ENCODE measurements at places on chromosomes 7 and 10.

DNA sequence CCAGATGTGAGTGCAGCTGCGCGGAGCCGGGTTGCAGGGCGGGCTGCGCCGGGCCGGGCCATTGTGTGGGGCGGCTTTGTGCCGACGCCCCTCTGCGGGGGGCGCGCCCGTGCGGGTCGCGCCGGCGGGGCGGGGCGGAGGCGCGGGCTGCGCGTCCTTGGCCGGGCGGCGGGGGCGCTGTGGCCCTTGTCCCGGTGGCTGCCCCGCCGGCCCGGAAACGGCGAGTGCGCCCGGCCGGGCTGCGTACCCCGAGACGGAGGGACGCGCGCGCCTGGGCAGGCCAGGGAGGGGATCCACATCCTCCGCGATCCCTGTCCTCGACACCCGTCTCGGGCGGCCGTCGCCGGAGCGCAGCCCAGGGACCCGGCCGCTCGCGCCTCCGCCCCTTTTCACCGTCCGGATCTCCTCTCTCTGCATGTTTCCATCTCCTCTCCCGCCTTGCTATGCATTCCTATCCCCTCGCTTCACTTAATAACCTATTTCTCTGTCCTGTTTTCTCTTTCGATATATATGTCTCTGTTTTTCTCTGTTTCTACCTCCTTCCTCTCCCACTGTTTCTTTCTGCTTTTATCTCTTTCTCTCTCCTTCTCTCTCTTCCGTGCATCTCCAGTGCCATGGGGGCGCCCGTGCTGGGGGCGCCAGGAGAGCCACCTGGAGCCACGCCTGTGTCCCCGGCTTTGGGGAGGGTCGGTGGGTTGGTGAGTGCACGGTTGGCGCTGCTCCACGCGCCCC is 765 bp downstream of the PFKFB3 start:
- DNase-seq, result no peak

- DNase-seq, result peak; percentile 25
Measured at GRCh38 chr10:16809074-16809718, 8.0 kb downstream of the RSU1 start.

DNA sequence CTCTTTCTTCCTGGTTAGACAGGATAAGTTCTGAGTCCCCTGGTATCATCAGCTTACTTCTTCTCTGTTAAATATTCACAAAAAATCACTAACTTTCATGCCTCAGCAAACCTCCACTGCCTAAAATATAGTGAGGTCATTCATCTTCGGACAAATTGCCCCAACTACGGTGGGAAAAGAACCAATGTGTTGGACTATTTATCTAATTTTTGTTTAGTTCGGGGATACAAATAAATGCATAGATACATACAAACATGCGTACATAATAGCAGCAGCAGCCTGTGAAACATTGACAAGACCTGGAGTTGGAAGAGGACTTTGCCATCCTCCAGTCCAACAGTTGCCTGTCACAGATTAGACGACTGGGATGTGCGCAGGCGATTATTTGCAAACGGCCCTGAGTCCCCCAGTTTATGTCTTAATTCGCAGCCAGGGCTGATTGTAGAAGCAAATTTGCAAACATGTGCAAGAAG is 51.5 kb downstream of the EGFR start:
- no peak for DNase-seq

GRCh38 chr7:127894588-127894987 is 136.6 kb downstream of the LRRC4 start:
- no peak for DNase-seq

- no peak for DNase-seq
Measured at GRCh38 chr10:110698340-110698739, 54.2 kb downstream of the RBM20 start.

GRCh38 chr10:106992055-106992454 is 172.5 kb downstream of the SORCS1 start:
- no peak for DNase-seq

DNA sequence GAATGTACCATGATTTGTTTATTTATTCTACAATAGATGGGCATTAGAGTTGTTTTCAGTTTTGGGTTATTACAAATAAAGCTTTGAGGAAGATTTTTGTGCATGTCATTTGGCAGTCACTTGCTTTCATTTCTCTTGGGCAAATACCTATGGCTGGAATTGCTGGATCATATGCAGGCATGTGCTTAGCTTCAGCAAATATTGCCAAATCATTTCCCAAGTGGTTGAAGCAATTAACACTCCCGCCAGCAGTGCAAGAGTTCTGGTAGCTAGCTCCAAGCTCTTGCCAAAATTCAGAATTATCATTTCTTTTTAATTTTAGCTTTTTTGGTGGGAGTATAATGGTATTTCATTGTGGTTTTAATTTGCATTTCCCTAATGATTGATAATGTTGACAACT is 32.9 kb upstream of the PCBD1 start:
- DNase-seq, result no peak

GRCh38 chr7:12303495-12303894 is 92.4 kb downstream of the TMEM106B start:
- DNase-seq, result no peak

DNA sequence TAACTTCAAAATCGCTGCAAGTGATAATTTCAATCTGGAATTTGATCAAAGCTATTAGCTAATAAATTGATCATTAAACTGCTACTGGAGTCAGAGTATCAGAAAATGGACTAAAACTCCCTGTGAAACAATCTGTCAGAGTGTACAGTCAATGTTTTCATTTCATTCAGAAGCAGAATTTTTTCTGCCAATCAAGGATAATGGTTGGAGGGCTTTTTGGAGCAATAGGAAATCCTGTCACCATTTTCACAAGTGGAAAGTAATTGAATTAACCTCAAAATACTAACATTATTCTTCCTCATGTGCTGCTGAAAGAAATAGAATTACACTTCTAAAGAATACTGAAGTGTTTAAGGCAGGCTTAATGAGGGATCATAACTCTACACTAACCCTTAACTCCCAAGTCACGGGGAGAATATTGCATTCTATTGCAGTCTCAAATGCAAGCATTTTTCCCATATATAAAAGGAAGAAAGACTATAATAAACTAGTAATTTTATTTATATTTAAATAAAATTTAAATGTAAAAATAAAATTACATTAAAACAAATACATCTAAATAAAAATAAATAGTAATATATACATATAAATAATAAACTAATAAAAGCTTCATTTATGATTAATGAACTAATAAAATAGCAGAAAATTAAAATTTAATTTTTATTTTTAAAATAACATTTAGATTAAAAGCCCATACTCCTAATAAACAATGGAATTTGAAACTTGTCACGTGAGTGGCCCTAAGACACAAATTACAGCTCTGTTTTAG is 67.1 kb downstream of the SEMA3E start:
- no peak for DNase-seq

- DNase-seq, result no peak
Measured at GRCh38 chr10:48604991-48605508, at the start of gene ARHGAP22. Gene ARHGAP22 (minus strand): TSS chr10:48605073. CDS start chr10:48604796, 277 bp downstream.

DNA sequence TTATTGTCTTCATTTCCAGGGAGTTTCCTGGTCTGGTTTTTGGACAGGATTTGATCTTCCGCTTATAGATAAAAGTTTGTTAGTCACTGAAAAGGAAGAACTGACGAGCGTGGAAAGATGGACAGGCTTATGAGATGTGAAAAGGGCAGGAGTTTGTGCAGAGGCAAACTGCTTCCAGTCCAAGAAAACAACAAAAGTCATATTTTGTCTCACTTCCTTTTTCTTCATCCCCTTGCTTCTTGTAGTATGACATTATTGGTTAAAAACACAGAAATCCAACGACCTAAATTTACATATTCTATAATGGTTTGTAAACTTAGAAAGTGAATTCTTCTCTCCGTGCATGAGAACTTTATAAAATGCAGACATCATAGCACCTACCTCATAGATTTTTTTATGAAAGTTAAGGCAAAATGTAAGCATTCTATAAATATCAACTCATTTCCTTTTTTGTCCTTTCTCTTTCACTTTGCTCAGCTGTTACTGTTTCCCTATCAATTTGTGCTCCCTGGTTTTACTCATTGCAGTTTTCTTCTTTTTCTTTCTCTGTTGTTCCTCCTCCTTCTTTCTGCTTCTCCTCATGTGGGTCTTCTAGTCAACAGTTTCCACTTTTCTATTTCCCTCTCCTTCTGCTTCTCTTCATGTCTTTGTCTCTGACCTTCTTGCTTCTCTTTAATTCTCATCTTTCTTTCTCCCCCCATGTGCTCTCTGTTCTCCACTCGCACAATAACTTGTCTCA is 370.2 kb downstream of the ARL4A start:
- no peak for DNase-seq

- DNase-seq, result no peak
Measured at GRCh38 chr7:122298618-122299017, 5.9 kb downstream of the FEZF1 start.

DNA sequence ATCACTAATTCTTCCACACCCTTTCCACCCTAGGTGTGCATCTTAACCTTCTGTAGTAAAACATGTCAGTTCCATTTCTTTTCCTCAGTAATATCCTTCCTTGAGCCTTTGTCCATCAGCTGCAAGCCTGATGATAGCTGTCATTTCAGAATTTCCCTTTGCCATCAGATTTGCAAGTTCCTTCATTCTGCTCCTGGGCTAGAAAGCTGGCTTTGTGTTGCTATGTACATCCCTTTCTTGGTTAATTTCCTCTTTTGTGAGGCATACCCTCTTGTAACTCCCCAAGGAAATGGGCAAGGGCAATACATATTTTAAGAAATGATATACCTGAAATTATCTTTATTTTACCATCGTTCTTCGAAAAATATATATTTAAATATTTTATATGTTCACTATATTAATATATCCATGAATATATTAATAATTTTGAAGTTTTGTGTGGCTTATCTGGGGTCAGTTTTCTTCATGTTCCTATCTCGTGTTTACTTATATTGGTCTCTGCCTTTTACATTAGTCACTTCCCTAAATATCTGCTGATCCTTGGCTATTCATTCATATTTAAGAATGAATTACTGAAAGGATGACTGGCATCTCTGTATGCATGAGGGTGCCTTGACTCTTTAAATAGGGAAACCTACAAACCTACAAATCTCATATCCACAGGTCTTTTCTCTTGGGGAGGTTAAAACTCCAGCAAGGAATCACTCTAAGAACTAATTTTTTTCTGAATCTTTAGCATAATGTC is 143.8 kb downstream of the ZNF22 start:
- no peak for DNase-seq

DNA sequence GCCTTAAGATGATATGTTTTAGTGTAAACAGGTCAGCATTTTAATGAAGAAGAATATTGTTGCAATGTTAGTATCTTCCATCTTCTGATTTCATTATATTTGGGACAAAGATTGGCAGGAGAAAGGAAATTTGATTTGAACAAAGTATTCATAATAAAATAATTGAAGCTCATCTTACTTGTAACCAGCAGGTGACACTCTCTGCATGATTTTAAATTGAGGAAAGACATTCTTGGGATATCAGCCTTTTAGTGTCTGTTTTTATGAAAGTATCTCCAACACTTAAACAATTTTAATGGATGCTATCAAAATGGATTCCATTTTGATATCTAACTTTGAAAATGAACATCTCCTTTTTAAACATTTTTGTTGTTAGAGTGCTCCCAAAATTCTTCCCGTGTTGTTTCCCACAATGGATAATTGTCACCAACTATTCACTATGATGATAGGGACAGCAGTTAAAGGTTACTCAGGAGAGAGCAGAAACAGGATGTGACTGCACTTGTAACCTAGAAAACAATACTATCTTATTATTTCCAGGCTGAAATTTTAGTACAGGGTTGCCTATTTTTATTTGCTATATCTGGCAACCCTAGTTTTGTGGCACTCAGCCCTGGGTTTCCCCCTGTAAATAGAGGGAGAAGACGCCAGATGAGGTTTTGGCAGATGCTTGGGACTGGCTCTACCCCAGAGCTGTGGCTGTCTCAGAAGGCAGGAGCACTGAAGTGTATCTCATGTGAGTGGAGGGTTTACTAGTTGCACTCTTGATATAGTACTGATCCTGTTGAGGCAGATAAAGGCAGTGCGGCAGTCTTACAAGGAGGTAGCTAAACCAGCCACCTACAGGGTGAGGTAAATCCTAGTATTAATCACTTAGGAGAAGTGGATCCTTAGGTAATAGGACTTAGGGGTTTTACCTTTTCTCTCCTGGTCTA is 31.0 kb upstream of the ABCB4 start:
- no peak for DNase-seq

- DNase-seq, result no peak
Measured at GRCh38 chr7:22823142-22823497, 471 bp upstream of the TOMM7 start.

DNA sequence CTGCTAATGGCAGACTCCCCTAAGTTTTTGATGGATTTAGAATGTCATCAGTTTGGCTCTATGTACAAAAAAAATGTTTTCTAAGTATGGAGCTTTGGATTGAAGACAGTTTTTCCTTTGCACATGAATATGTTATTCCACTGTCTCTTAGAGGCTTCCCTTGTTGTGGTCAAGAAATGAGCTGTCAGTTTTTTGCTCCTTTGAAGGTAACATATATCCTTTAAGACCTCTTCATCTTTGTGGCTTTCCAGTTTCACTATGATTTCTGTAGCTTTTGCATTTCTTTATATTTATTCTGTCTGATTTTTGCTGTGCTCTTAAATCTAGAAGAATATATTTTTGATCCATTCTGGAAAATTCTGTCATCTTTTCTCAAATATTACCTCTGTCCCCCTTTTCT is 15.8 kb upstream of the ODAD2 start:
- no peak for DNase-seq

DNA sequence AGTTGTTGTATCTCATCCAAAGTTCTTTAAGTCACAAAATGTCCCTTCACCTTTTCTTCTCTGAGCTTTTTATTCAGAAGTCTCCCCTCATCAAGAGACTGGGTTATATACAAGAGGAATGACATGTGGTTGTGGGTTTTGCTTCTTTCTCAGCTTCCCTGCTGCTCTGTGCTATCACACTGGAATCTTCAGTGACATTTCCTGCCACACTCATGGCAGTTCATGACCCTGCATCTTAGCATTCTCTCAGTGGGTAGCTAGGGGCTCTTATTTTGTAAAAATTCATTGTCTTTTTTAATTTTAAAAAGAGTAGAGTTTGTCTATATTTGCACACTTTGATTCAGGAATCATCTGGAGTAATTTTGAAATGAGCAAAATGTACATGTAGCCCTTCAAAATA is 236.9 kb upstream of the TMEM229A start:
- DNase-seq, result no peak

DNA sequence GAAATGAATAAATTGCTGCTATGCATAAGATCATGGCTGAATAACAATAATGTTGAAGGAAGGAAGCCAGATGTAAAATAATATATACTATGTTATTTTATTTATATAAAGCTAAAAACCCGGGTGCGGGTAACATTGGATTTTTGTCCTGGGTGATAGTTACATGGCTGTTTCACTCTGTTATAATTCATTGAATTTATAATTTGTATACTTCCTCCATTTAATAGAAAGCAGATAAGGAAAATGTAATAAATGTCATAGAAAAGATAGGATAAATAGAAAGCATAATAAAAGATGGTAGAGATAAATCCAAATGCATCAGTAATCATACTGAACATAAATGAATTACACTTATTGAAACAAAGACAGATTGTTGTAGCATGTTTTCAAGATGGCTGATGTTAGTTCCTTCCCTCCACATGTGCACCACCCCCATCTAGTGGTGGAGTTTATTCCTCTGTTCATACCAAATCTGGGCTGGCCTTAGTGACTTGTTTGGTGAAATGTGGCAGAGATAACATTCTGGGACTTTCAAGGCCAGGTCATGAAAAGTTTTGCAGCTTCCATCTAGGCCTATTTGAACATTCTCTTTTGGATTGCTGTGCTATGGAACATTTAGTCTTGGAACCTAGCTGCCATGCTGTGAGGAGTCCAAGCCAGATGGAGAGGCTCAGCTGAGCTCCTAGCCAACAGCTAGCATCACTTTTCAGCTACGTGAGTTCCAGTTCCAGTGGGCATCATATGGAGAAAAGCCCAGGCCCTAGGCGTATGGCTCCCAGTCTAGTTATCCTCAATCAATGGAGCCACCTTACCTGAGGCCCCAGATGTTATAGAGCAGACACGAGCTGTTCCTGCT is 46.9 kb downstream of the AHCYL2 start:
- peak; percentile 41 for DNase-seq

- no peak for DNase-seq
Measured at GRCh38 chr7:75920431-75921161, 5.6 kb downstream of the POR start.
